Upper lobe of right lung (tissue), 1 donor: ENCODE measurements at places on chromosomes 5 and 9. TPM values are rescaled to one million over a fixed set of nuclear protein-coding genes. Genes with fewer than 3 reads are reported as not detected.

GRCh38 chr9:130782886-130783530, 52.0 kb upstream of the ABL1 start:
- no peaks in the 10 kb centered on the region for H3K27me3 ChIP-seq
- H3K36me3 ChIP-seq, result no peaks in the 10 kb centered on the region
- DNase-seq, result no peak
- H3K27ac ChIP-seq, result no peak overlapping the region
- H3K4me3 ChIP-seq, result no peak overlapping the region

DNA sequence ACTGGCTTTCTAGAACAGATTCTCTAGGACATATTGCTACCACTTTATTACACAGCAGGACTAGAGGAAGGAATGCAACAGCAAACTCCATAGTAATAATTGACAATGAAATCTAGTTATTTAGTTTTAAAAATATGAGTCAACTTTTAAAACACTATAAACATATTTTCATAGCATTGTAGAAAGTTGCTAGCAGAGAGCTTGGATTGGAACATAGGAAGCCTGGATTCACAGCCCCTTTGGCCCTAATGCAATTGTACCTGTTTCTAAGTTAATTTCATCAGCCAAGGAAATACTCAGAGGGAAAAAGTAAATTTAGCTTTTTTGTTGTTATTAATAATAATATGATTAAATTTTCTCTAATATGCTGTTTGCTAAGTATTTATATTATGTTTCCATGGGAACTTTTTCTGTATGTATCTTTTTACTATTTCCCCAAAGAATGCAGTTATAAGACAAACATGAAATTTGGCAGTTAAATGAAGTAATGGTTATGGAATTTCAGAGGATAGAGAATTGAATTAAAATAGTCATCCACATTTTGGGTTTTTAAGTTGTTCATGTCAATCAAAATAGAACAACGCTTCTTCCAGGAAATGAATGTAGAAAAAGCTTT, 45.6 kb downstream of the VCAN start:
- no peaks in the 10 kb centered on the region for H3K36me3 ChIP-seq
- H3K27me3 ChIP-seq, result no peaks in the 10 kb centered on the region
- no peak for DNase-seq
- H3K4me3 ChIP-seq, result no peak overlapping the region
- H3K27ac ChIP-seq, result no peak overlapping the region

GRCh38 chr5:155532621-155533311, 519.2 kb downstream of the KIF4B start:
- no peak overlapping the region for H3K4me3 ChIP-seq
- H3K4me1 ChIP-seq, result no peaks in the 10 kb centered on the region
- H3K27ac ChIP-seq, result no peak overlapping the region

DNA sequence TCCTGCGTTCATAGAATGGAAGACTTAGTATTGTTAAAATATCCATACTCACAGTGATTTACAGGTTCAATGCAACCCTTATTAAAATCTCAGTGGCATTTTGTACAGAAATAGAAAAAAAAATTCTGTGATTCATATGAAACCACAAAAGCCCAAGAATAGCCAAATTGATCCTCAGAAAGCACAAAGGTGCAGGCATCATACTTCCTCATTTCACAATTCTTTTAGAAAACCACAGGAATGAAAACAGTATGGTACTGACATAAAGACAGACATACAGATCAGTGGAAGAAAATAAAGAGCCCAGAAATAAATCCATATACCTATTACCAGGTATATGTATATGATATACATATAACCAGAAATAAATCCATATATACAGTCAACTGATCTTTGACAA, 86.8 kb upstream of the MEGF10 start:
- no peak overlapping the region for H3K27ac ChIP-seq
- no peaks in the 10 kb centered on the region for H3K27me3 ChIP-seq
- no peaks in the 10 kb centered on the region for H3K4me1 ChIP-seq
- no peaks in the 10 kb centered on the region for H3K36me3 ChIP-seq

GRCh38 chr9:113486327-113486726, 22.8 kb downstream of the RGS3 start:
- peaks cover 9% of the 10 kb centered on the region for H3K4me1 ChIP-seq
- DNase-seq, result no peak
- no peaks in the 10 kb centered on the region for H3K36me3 ChIP-seq
- H3K27me3 ChIP-seq, result no peaks in the 10 kb centered on the region
- no peak overlapping the region for H3K4me3 ChIP-seq

- H3K36me3 ChIP-seq, result no peaks in the 10 kb centered on the region
- H3K27ac ChIP-seq, result no peak overlapping the region
- no peaks in the 10 kb centered on the region for H3K27me3 ChIP-seq
- no peaks in the 10 kb centered on the region for H3K4me1 ChIP-seq
These were observed 260.9 kb upstream of the TUT7 start for GRCh38 chr9:86614871-86615849.

- H3K27ac ChIP-seq, result no peak overlapping the region
- no peak overlapping the region for H3K4me3 ChIP-seq
- peaks cover 69% of the 10 kb centered on the region for H3K36me3 ChIP-seq
These were observed 26.0 kb downstream of the BDP1 start for GRCh38 chr5:71481441-71481840.

Gene MYMK
- not detected for total RNA-seq

Gene NTRK2
- 0.98 TPM for total RNA-seq

Gene NEUROG1
- not detected for total RNA-seq

Gene TLX3
- total RNA-seq, result not detected

Gene C9orf153
- 0.23 TPM for total RNA-seq
